ENCODE measurements at places on chromosomes 1 and 21. TPM values are rescaled to one million over a fixed set of nuclear protein-coding genes. Genes with fewer than 3 reads are reported as not detected.

DNA sequence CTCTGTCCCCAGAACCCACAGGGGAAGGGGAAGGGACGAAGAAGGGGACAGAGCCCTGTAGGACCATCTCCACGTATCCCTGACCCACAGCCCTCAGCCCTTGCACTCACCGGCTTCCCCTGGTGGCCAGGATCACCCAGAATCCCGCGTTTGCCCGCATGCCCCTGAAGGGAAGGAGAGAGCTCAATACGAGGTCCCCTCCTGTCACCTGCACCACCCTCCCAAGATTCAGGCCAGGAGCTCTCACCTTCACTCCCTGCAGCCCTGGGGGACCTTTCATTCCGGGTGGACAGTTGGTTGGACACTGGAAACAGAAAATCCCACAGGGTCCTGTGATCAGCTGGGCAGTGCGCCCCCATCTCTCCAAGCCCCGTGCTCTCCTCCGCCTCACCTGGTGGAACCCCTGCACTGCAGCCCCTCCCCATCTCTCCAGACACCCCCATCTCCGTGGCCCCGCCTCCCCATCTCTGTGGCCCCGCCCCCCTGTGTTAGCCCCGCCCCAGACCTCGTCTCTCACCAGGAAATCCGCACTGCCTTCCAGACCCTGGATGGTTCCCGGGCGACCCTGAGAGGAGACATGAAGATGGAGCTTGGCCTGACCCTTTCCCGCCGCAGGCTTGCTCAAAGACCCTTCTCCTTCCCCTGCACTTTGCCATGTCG, 6.0 kb downstream of the COL9A2 start:
- peaks cover 9% of the 10 kb centered on the region for H3K27me3 ChIP-seq
- H3K4me1 ChIP-seq: peaks cover 11% of the 10 kb centered on the region
- DNase-seq: no peak
- no peak overlapping the region for H3K27ac ChIP-seq

DNA sequence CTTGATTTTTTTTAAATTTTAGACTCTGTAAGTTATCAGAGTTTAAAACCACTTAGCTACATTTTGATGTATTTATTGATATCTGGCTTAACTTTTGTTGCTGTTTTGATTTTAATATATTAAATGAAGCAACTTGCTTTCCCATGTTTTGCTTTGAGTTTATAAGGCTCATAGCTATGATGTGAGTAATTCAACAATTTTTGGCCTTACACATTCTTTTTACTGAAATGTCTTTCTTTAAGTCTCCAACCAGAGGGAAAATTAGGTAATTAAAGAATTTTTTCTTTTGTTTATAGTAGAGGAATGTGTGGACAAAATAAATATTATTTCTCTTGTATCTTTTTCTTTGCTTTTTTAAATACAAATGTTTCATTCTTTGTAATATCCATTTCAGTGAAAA, 258.3 kb upstream of the ADAMTS5 start:
- H3K27me3 ChIP-seq: no peaks in the 10 kb centered on the region
- no peak overlapping the region for H3K27ac ChIP-seq
- H3K4me3 ChIP-seq: no peak overlapping the region
- H3K4me1 ChIP-seq: no peaks in the 10 kb centered on the region

GRCh38 chr1:37474046-37474696, at the start of gene ZC3H12A:
ZC3H12A (plus strand) TSS chr1:37474580; CDS start chr1:37475497, 917 bp downstream.
- peak within 1 kb of the TSS; percentile 77 for H3K4me3 ChIP-seq
- peaks cover 2% of the 10 kb centered on the region for H3K36me3 ChIP-seq
- peaks cover 14% of the 10 kb centered on the region for H3K4me1 ChIP-seq
- peak; percentile 85 for DNase-seq
- H3K27ac ChIP-seq: peak within 1 kb of the TSS; percentile 71

DNA sequence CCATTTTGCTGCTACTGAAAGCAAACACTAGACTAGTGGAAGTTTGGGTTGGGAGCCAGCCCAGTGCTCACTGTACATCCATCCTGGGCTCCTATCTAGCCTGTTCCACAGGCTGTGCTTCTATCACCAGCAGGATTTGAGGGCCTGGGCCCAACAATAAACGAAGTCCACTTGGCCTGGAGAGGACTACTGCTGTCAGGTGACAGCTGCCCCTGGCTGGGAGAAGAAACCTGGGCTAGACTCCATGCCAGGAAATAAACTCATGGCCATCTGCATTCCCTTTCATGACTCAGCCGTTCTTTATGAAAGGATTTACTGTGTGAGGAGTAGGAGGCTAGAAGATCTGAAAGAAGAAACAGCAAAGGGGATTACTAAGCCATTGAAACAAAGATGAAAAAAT, 35.5 kb downstream of the COLGALT2 start:
- peak overlapping the region; percentile 58 for H3K27ac ChIP-seq
- H3K36me3 ChIP-seq: no peaks in the 10 kb centered on the region
- peaks cover 5% of the 10 kb centered on the region for H3K27me3 ChIP-seq
- no peak overlapping the region for H3K4me3 ChIP-seq

GRCh38 chr1:166999500-167000055, 10.5 kb downstream of the MAEL start:
- no peak overlapping the region for H3K4me3 ChIP-seq
- no peak for DNase-seq
- H3K27ac ChIP-seq: no peak overlapping the region
- no peaks in the 10 kb centered on the region for H3K4me1 ChIP-seq
- H3K27me3 ChIP-seq: no peaks in the 10 kb centered on the region

GRCh38 chr1:152884966-152885624, 7.0 kb downstream of the SMCP start:
- no peaks in the 10 kb centered on the region for H3K4me1 ChIP-seq
- H3K27me3 ChIP-seq: no peaks in the 10 kb centered on the region
- no peak for DNase-seq
- H3K27ac ChIP-seq: no peak overlapping the region
- no peak overlapping the region for H3K4me3 ChIP-seq

DNA sequence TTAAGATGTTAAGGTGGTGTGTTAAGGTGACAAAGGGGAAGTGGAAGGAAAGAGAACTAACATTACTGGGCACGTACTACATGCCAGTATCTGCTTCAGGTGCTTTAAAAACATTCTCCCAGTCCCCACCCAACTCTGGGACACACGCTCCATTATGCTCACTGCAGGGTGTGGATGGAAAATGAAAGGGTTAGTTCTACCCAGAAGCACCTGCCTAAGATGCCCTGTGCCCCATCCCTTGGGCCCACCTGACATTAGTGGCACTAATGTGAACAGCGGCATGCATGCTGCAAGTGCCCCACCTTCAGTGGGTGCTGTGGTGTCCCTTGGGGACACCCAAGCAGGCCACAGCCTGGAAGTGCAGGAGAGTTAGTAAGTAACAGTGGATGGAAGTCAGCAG, 82.9 kb upstream of the CXADR start:
- no peak overlapping the region for H3K4me3 ChIP-seq
- DNase-seq: no peak
- peaks cover 2% of the 10 kb centered on the region for H3K4me1 ChIP-seq
- H3K27ac ChIP-seq: no peak overlapping the region
- H3K27me3 ChIP-seq: no peaks in the 10 kb centered on the region
- no peaks in the 10 kb centered on the region for H3K36me3 ChIP-seq

DNA sequence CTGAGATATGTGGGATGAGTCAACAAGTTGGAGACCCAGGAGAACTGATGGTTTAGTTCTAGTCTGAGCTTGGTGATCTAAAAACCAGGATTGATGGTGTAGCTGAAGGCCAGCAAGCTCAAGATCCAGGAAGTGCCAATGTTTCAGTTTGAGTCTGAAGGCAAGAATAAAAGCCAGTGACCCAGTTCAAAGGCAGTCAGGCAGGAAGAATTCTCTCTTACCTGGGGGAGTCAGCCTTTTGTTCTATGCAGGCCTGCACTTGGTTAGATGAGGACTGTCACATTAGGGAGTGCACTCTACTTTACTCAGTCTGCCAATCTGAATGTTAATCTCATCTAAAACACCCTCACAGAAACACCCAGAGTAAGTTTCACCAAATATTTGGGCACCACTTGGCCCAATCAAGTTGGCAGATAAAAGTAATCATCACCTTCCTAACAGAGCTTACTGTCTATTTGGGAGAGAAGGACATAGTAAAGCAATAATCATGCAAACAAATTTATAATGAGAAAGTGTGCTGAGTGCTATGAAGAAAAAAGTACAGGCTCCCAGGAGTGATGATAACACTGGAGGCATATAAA, 63.4 kb downstream of the TSEN15 start:
- H3K4me1 ChIP-seq: no peaks in the 10 kb centered on the region
- H3K4me3 ChIP-seq: no peak overlapping the region
- DNase-seq: no peak

- no peaks in the 10 kb centered on the region for H3K36me3 ChIP-seq
- DNase-seq: no peak
- H3K27ac ChIP-seq: no peak overlapping the region
Measured at GRCh38 chr1:178495741-178496409, 889 bp downstream of the CLEC20A start.

GRCh38 chr1:897226-897625, 26.5 kb upstream of the SAMD11 start:
- no peak overlapping the region for H3K27ac ChIP-seq
- no peak for DNase-seq
- peaks cover 66% of the 10 kb centered on the region for H3K27me3 ChIP-seq
- no peak overlapping the region for H3K4me3 ChIP-seq

Gene CFHR5
- not detected for total RNA-seq

Gene CD1E
- not detected for total RNA-seq

Gene ESPN
- total RNA-seq: 54.0 TPM

Gene SLC22A15
- 4.6 TPM for total RNA-seq

Gene GART
- 105 TPM for total RNA-seq

All from progenitor cell of endocrine pancreas (in vitro differentiated cells).